Hypothalamus (tissue), 51 donors: ENCODE measurements at places on chromosomes 12 and 14.

DNA sequence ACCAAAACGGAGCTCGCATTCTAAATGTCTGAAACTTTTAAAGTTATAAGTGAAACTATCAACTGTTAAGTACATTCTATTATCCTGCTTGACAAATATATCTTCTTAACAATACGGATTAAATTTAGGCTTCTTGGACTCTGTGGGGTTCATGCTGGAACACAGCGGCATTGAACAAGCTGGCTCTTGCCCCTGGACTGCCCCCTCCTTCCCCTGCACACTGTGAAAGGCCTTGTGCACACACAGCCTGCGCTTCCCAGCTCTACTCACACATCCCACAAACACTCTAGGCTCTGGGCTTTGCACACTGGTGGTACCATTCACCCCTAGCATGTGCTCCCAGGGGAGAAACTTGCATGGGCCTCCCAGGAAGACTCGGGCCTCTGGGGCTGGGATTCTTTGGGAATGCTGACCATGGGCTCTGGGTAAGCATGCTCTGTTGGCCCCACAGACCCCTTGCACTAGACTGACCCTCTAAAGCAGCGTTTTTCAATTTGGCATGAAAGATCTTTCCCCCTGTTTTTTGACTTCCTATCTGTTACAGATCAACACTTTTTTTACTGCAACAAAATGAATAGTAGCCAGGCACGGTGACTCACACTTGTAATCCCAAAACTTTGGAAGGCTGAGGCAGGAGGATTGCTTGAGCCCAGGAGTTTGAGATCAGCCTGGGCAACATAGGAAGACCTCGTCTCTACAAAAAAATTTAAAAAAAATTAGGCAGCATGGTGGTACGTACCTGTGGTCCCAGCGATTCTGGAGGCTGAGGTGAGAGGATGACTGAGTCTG lies 96.2 kb upstream of the CPM start:
- no peak for DNase-seq

DNA sequence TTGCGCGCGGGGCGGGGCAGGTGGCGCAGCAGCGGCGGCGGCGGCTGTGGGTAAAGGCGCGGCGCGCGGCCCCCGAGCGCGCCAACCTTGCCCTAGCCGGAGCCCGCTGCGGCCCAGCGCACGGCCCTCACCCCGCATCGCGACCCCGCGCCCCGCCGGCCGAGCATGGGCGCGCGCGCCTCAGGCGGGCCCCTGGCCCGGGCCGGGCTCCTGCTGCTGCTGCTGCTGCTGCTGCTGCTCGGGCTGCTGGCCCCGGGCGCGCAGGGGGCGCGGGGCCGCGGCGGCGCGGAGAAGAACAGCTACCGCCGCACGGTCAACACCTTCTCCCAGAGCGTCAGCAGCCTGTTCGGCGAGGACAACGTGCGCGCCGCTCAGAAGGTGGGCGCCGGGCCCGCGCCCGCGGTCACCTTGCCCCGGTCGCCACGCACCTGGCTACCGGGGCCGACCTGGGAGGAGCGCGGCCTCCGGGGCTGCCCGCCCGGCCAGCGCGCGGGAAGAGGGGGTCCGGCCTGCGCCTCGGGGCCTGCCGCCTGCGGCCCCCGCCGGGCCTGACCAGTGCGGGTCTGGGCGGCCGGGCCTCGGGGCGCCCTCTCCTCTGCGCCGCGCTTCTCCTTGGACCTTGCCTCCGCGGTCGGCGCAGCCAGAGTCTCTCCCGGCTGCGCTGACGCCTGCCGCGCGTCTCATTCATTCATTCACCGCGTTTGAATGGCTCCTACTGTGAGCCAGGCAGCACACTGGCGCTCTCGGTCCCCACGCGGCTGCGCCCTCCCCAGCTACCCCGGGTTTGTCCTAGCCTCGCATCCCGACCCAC lies at the start of gene BRI3BP:
Gene BRI3BP, plus strand, starts transcription at position 20 of the 811 bp plus-strand sequence. Its CDS starts 146 bp downstream, at position 166.
- DNase-seq: no peak

- DNase-seq: no peak
Observed at GRCh38 chr12:27996761-27997160, 24.2 kb upstream of the PTHLH start.

DNA sequence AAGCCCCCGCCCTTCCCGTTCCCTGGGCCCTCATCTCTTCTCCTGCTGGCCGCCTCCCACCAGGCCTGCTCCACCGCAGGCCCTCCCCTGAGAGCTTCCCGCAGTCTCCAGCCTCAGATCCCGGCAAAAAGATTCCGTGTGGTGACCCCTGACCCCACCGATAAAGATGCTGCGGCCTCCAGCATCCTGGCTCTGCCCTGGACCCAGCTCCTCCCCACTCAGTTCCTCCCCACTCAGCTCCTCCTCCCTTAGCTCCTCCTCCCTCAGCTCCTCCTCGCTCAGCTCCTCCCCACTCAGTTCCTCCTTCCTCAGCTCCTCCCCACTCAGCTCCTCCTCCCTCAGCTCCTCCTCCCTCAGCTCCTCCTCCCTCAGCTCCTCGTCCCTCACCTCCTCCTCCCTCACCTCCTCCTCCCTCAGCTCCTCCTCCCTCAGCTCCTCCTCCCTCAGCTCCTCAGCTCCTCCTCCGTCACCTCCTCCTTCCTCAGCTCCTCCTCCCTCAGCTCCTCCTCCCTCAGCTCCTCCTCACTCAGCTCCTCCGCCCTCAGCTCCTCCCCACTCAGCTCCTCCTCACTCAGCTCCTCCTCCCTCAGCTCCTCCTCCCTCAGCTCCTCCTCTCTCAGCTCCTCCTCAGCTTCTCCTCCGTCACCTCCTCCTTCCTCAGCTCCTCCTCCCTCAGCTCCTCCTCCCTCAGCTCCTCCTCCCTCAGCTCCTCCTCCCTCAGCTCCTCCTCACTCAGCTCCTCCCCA lies 17.0 kb downstream of the NOC4L start:
- DNase-seq: no peak

GRCh38 chr14:35809597-35809996 lies 502 bp upstream of the RALGAPA1 start:
- DNase-seq: no peak

DNA sequence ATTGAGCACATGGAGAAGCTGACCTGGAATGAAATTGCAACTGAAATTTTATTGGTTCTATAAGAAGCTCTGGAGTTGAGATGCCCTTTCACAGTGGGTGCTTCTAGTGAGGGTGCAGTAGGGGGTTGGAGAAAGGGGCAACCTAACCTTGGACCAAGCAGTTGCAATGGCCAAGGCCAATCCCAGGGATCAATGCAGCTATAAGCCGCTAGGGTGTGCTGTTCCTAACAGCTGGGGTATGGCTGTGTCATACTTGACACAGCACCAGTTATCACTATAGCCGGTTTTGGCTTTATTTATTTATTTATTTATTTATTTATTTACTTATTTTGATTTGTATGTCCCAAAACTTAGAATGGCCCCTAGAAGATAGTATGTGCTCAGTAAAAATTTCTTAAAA lies 505.9 kb downstream of the FLRT2 start:
- DNase-seq: no peak
